Stimulated activated CD4-positive, alpha-beta T cell treated with anti-CD3 and anti-CD28 coated beads, Interleukin-1b, Interleukin-23, amount 100 ng/mL, for 4 hours (primary cell): ENCODE measurements at places on chromosomes 4 and X.

- DNase-seq = no peak
Measured at GRCh38 chrX:69562904-69563578, 52.9 kb upstream of the EDA start.

DNA sequence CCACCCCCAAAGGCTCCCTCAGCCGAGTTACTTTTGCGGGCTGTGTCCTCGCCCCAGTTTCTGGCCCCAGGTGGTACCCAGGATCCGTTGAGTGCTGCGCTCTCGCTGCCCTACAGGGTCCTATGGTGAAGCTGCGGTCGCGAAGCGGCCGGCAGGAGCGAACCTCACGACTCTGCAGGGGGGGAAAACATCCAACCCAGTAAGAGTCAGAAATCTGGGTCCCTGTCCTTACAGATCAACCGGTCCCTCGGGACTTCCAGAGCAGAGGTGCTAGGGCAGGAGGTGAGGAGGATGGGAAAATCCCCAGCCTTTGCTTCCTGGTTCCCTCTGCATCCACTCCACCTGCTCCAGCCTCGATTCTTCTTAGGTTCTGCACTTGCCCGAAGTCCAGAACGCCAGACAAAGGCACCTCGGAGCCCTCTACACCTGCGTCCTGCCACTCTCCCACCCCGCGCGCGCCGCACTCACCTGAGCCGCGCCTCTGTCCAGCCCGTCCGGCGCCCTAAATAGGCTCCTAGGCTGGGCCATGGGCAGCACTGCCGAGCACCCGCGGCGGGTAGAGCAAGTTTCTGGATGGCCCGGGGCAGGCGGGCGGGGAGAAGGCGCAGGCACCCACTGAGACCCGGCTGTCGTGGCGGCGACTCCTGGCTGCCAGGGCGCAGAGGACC, at the start of gene HS3ST1:
Gene HS3ST1 (minus strand): TSS at position 664 of the 668 bp plus-strand sequence. CDS start 28,889 bp downstream, outside the sequence.
- DNase-seq = no peak

- DNase-seq = no peak
Measured at GRCh38 chr4:38268837-38269236, 308.6 kb downstream of the PTTG2 start.

DNA sequence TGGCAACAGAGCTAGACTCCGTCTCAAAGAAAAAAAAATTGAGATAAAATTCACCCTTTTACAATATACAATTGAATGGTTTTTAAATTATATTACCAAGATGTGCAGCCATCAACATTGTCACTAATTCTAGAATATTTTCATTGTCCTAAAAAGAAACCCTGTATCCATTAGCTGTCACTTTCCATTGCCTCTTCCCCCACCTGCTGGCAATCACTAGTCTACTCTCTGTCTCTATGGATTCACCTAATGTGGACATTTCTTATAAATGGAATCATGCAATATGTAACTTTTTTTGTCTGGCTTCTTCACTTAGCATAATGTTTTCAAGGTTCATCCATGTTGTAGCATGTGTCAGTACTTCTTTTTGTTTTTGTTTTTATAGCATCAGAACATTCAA, 20.8 kb downstream of the ABHD18 start:
- DNase-seq = no peak

GRCh38 chrX:4844376-4844775, 1130.9 kb upstream of the PRKX start:
- DNase-seq = no peak

- DNase-seq = no peak
Measured at GRCh38 chr4:179165000-179165738, 1722.9 kb upstream of the AGA start.

GRCh38 chr4:106595906-106596305, 227.3 kb upstream of the GIMD1 start:
- DNase-seq = no peak

DNA sequence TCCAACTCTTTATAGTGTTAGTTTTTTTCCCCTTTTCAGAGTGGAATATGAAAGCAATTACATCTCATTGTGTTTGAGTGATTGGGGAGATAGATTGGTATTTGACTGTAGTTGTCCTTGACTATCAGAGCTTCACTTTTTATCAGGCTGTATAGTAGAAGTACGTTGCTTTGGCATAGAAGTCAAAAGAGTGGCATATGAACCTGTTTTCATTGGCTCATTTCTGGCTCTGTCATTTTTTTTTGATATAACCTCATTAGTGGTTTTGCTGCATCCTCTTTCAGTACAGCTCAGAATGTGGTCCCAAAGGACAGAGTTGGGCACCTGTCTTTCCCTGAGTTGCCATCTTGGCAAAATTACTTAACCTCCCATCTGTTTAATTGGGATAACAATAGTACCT, 1.4 kb downstream of the TMA16 start:
- DNase-seq = no peak

GRCh38 chr4:82467471-82467870, 37.1 kb downstream of the ENOPH1 start:
- no peak for DNase-seq

- DNase-seq = peak; percentile 12
Measured at GRCh38 chrX:130975947-130976346, 72.9 kb upstream of the ENOX2 start.

GRCh38 chrX:72604705-72605104, 32.1 kb upstream of the HDAC8 start:
- no peak for DNase-seq

- no peak for DNase-seq
Measured at GRCh38 chr4:147407261-147408045, 73.4 kb upstream of the EDNRA start.

GRCh38 chrX:124127496-124127895, 166.0 kb downstream of the STAG2 start:
- DNase-seq = no peak

DNA sequence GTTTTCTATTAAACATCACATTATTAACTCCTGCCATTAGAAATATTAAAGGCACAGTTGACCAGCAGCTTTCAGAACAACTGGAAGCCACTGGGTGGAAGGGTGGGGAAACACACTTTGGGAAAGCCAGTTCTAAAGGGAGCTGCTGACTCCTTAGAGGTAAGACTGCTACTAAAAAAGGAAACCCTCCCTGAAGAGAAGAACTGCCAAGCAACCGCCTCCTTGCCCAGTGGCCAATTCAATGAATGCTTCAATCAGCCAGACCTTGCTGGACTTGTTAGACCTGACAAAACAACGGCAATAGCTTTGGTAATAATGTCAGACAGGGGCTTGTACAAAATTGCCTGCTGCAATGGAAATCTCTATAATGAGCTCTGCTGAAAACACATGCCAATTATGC, 15.6 kb downstream of the OPHN1 start:
- DNase-seq = no peak

- no peak for DNase-seq
Measured at GRCh38 chrX:66045894-66046293, 6.0 kb upstream of the VSIG4 start.

DNA sequence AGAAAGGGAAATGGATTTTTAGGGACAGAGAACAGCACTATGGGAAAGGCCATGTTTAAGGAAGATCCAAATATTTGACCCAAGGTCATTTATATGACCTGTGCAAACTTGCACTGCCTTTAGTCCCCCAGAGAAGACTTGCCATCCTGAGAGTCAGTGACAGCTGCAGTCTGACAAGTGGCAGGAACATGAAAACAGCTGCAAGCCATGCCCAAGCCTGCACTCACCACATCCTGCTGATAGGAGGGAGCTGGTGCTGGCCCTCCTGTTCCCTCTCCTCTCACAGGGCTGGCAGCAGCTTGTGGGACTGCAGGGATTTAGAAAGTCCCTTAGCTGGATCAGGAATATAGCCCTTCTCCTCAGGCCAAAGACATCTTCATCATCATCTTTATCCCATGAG, 187.7 kb downstream of the RAP1GDS1 start:
- peak; percentile 2 for DNase-seq

DNA sequence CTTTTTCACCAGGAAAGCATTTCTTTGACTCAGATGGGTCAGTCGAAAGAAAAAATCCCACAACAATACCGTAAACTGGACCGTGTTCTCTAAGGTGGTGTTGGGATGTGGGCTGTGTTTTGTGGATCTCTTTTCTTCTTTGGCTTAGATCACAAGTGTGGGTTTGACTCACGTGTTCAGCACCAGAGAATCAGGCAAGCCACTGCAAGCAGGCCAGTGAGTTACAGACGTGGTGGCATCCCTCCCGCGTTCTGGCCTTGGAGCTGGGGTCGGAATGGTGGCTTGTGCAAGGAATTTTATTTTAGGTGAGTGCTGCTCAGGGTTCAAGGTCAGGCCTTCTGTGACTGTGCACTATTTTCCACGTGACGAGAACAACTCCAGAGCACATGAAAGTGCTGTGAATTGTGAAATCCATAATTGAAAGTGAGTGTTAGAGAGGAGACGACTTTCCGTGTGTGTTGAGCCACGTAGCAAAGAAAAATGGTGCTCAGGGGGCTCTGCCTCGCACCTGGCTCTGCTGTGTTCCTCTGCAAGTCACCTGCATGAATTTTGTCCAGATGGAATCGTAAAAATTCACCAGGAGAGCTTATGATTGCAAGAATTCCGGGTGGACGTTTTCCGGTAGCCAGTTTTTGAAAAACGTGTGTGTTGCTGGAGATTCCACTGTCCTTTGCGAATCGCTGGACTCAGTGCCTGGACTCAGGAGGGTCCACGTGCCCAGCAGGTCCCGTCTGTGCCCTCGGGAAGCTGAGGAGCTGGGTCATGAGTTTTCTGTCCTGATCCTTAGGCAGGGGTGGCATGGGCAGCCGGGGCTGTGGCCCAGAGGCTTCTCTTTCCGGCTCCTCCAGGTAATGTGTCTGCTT, 33.6 kb upstream of the HGFAC start:
- no peak for DNase-seq

DNA sequence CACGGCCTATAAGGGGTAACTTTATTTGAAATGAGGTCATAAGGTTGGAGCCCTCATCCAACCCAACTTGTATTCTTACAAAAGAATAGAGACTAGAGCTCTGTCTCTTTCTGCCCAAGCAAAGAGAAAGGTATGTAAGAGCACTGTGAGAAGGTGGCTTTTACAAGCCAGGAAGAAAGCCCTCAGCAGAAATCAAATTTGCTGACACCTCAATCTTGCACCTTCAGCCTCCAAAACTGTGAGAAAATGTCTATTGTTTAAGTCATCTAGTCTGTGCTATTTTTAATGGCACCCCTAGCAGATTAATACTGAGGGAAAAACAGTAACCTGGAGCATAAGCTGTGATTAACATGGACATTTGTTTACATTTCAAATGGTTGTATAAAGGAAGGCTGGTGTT, 860.7 kb downstream of the PCDH7 start:
- DNase-seq = no peak

DNA sequence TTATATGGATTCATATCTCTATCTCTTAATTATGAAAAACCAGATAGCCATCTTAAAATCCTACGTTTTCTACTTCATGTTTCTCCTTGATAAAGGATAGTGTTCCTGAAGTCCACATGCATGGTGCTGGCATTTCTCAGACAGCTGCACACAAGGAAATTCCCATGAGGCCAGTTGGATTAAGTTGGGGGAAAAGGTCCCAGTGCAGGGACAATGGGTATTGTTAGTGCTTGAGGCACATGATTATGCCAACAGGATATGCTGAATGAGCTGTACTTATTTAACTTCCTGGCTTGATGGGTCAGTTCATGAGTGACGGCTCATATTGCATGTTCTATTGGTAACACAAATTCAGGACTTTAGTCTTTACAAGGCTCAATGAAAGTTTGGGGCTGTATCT, 913.9 kb upstream of the NDST4 start:
- DNase-seq = no peak

- no peak for DNase-seq
Measured at GRCh38 chr4:156771171-156771837, 200.3 kb downstream of the PDGFC start.

DNA sequence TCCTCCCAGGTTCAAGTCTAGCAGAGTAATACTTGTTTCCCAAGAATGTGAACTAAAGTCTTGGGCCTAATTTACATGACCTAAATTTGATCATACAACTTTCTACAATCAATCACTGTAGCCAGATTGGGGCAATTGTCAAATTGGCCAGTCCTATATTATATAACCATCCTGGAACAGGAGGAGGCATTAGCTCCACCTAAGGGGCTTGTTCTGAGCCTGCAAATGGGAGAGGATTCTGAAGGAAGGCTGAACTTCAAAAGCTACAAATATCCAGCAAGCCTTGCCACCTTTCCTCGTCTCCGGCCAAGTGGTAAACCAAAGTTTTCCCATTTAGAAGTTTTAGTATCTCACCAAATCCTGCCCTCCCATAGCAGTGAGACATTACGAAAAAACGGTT, 1289.6 kb upstream of the TENM3 start:
- DNase-seq = no peak

- no peak for DNase-seq
Measured at GRCh38 chrX:129646566-129647417, 8.0 kb downstream of the APLN start.

DNA sequence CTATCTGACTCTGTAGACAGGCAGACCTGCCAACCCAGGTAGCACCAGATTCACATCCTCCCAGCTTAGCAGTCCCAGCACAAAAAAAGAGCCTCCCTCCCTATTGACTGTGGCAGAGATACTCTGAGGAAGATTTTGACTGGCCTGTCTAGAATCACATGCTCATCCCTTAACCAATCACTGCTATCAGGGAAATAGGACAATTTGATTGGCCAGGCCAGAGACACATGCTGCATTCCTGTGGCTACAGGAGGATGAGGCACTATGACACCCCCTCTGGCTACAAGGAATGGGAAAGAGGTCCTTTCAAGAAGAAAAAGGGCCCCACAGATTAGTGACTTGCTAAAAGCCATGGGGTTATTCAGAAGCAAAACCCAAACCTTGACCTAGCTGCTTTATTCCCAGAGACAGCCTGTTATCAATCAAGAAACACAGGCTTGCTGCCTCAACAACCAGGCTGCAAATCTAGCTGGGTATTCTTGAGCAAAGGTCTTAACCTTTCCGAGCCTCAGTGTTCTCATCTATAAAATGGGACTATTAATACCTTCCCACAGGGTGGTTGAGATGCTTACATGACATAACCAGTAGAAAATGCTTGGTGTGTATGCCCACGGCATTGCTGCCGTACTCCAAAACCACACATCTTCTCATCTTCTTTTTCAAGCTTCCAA, 147.6 kb downstream of the BCOR start:
- DNase-seq = no peak

- DNase-seq = no peak
Measured at GRCh38 chr4:13750594-13750993, 123.1 kb upstream of the BOD1L1 start.

DNA sequence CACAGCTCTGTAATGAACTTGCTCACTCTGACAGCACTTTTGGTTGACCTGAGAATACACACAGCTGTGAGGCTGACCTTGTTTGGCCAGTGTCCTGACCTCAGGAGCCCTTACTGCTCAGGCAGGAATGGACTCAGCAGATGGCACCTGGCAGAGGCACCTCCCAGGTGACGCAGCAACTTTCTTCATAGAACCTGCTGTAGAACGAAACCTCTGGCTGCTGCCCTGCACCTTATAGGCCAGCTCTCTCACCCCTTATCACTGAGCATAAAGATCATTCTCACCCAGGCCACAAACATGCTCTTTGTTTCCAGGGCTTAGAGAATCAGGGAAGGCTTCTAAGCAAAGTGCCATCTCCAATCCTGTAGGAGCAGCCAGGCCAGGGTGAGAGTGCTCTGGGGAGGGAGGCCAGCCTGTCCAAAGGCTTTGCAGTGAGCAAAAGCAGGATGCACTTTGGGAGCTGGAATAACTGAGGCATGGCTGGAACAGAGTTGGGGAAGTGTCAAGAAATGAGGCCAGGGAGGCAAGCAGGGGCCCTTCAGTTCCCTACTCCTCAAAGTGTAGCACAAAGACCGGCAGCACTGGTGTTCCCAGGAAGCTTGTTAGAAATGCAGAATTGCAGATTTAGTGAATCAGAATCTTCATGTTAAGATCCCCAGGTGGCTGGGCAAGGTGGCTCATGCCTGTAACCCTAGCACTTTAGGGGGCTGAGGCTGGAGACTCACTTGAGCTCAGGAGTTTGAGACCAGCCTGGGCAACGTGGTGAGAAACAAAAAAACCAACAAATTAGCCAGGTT, 13.3 kb upstream of the CENPU start:
- DNase-seq = no peak

- DNase-seq = no peak
Measured at GRCh38 chr4:59704616-59705015, 1495.5 kb upstream of the ADGRL3 start.
